T1000 (cell line): ENCODE measurements at places on chromosomes 1 and 21.

DNA sequence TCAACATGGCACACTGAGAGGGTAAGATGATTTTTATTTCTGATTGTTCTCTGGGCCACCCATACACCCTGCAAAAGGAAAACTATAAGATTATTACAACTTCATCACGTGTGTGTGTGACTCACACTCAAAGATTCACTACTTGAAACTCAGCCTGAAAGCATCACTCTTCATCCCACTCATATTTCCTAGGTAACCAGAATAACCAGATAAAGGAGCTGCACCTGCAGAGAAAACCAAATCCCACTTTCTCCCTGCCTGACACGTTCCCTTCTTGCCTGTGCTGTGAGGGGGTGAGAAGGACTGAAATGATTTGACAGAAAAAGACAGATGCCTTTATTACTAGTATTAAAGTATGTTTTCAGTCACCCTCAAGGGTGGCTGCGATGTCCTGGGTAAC is 131.6 kb downstream of the TGFBR3 start:
- no peak for DNase-seq

- no peak for DNase-seq
These were observed 646.9 kb upstream of the ZP4 start for GRCh38 chr1:238537641-238538040.

- DNase-seq: peak; percentile 22
These were observed 43.5 kb downstream of the PRKAA2 start for GRCh38 chr1:56688522-56689026.

GRCh38 chr1:241810769-241811405 is 37.1 kb upstream of the EXO1 start:
- DNase-seq: no peak

- peak; percentile 40 for DNase-seq
These were observed 66.8 kb upstream of the RGS7 start for GRCh38 chr1:241423541-241424479.

- DNase-seq: no peak
These were observed 20.9 kb upstream of the TSPEAR start for GRCh38 chr21:44732263-44732662.

- no peak for DNase-seq
These were observed 13.0 kb upstream of the ELAVL4 start for GRCh38 chr1:50095716-50096115.
